Cardiac muscle cell (in vitro differentiated cells and primary cell): ENCODE measurements at places on chromosomes 16 and 17. TPM values are rescaled to one million over a fixed set of nuclear protein-coding genes. Genes with fewer than 3 reads are reported as not detected.
A peak's percentile ranks its signal among the peaks of the same experiment; 100 is the strongest.

DNA sequence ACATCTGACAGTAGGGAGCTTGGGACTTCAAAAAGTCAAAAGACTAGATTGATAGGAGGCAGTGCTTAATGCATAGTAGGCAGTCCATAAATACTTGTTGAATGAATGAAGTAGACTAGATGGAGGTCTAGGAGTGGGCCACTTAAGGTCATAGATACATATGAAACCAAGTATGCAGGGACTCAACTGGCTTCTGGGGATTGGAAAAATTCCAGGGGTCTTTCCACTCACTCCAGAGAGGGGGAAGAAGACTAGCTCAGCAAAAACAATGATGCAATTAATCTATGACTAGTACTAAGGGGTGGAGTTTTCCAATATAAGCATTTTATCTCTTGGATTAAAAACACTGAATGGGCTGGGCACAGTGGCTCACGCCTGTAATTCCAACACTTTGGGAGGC is 298.3 kb upstream of the XYLT1 start:
- DNase-seq, result no peak

Gene SNAI3
- total RNA-seq, result 1.6 and 2.9 TPM in 2 replicates

- no peak for DNase-seq
Measured at GRCh38 chr17:82524540-82524939, 5.0 kb downstream of the FOXK2 start.

DNA sequence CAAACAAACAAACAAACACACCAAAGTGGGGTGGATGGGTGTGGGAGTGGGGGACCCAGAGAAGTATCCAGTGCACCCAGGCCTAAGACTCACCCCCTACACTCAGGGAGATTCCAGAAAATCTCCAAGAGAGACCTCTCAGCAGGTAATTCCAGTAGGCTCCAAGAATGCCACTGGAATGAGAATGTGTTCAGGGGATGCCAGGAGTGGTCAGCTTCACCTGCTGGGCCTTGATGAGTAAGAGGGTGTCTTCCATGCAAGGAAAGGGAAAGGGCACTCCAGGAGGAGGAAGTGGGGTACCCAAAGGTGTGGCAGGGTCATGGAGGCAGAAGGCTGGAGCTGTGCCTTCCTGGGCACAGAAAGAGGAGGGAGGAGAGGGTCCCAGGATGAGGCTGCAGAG is 9.9 kb downstream of the CDH1 start:
- no peak for DNase-seq

Gene TBC1D3C
- 4.0 TPM in 1 of 2 replicates, not detected in the other for total RNA-seq

Gene KRTAP4-9
- total RNA-seq, result not detected in 2 replicates

Gene FADS6
- total RNA-seq, result 0.83 and 0.85 TPM in 2 replicates

GRCh38 chr16:12356632-12357340 is 380.3 kb downstream of the SNX29 start:
- DNase-seq, result no peak

DNA sequence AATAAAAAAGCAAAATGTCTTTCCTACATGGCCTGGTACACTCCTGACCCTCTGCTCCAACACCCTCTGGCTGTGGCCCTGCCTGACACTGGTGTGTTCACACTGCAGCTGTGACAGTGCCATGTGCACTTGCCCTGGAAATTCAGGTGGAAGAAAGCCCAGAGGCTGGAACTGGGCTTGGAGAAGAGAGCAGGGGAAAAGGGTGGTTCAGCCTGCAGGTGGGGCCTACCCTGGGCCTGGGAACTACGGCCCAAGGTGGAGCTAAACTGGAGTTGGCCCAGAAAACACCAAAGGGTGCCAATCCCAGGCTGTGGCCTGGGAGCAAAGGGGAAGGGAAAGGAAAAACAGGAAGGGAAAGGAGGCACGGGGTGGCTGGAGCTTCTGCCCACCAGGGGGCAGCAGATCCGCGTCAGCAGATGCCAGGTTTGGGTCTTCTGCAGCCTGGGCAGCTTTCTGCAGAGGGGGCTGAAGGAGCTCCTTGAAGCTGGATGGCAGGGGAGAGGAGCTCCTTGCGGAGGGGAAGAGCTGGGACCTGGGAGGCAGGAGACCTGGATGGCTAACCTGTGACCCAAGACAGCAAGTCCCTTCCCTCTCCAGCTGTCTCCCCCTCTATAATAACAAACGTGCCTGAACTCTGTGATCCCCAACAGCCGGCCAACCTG is 15.4 kb upstream of the CTCF start:
- peak; percentile 76 for DNase-seq

Gene RHBDF1
- total RNA-seq, result 27.2 and 28.2 TPM in 2 replicates

Gene PDILT
- total RNA-seq, result not detected in 2 replicates

DNA sequence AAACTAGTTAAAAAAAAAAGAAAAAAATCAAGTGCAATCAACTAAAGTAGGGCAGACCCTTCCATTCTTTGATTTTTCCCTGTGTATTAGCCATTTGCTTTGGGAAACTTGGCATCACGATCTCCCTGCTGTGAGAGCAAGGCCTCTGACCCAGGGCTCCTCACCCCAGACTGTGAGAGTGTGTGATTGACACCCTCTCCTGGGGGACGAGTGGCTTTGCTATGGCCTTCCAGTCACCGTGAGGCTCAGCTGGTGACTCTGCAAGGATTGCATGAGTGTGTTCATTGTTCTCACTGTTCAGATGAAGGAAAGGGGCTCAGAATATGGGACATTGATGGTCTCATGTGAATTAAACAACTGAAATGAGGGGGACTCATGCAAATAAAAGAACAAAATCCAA is 69.0 kb upstream of the BCAR1 start:
- peak; percentile 71 for DNase-seq

DNA sequence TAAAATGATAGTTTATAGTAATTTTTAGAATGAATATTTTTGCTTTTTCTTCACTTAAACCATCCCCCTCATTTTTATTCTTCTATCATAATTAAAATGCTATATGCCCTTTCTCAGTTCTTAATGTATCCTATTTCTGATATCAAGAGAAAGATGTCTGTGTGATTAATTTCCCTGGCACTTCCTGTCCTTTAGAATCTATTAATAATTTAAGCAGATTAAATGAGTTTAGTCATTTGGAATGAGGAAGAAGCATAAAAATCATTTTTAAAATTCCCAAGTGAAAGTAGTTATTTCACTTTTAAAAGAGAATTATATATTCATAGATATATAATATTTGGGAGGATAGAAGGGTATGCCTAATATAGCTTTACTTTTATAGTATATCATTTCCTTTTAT is 27.8 kb upstream of the CDR2 start:
- no peak for DNase-seq

DNA sequence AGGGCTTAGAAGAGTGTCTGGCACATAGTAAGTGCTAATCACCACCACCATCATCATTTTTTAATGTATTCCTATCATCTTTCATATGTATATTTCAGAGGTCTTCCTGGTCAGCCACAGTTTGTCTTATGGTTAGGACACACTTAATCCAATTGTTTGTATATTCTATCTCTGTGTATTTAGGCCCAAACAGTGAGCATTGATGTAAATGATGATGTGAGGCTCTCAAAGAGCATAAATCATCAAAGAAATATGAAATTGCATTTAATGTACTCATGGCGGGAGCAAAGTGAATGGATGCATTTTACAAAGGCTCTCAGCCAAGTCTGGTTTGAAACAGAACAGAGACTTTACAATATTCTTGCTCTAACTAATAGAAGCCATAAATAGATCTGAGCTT is 24.1 kb upstream of the MPHOSPH6 start:
- DNase-seq, result no peak

Gene CCL16
- not detected in 2 replicates for total RNA-seq

DNA sequence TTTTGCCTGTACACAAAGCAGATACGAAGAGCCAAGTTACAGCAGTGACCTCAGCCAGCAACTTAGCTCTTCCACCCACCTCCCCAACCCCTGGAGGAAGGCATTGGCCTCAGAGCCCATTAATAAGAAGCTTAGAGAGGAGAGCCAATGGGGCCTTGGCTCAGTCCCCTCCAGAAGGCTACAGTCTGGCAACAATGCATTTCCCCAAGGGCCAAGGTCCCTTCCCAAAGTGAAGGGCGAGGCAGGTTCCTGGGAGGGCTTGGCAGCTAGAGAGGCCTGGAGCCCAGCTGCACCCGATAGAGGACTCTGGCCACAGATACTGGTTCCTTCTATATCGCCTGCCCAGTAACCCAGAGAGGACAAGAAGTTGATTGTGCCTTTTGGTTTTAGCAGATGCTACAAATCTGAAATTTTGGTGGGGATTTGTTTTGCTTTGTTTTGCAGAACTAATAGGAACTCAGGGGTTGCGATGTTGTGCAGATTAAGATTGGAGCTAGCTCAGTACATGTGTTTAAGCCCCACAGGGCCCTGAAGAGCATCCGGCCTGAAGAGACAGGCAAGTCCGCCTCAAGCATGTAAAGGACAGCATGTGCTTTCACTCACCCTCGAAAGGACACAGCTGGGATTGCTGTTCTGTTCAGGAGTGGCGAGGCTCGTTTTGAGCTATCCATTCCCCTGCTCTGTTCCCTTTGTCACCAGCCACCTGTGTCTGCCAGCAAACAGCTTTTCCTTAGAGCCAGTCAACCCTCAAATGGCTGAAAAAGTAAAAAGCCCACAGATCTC is 12.0 kb upstream of the PNPO start:
- no peak for DNase-seq

Gene CCDC200
- 0.48 TPM in 1 of 2 replicates, not detected in the other for total RNA-seq

GRCh38 chr17:19409509-19409908 is 1.5 kb upstream of the RNF112 start:
- DNase-seq, result peak; percentile 48

Gene NAGLU
- 49.0 and 56.9 TPM in 2 replicates for total RNA-seq

DNA sequence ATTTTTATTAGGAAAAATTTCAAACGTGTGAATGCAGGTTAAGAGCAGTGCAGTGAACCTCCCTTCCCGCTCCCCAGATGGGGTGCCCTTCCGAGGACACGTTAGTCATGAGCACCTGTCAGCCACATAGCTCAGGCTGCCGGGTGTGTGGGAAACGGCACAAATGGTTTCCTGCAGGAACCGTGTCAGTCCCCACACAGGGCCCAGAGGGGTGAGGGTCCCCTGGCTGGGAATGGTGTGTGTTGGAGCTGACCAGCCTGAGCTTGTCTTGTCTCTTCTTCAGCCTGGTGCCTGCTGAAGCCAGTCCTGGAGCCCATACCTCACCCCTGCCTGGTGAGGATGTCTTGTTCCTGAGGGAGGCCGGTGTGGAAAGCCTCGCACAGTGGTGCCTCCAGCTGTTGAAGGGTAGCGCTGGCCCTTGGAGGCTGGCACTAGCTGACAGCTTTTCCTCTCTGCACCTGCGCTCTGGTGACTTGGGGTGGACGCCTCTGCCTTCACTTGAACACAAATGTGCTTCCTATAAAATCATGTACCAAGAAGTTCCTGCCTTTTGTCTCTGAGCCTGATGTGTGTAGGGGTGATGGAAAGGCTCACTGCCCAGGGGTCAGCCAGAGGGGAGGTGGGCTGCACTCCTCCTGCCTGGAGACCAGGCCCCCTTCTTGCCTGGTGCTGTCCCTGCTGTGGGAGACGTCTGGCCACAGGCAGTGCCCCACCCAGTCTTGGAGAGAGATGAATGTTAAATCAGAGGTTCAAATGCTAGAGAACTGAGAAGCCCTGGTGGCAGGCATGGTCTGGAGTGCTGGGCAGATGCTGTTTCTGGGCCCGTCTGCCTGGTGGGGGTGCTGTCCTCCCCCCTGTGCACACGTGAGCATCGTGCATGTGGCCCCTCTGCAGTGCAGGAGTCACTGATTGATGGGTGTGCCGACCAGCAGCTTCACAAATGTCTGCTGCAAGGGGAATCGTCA is 102.6 kb upstream of the ZNF750 start:
- no peak for DNase-seq

Gene FOXN1
- 0.06 and 0.18 TPM in 2 replicates for total RNA-seq

Gene CASKIN1
- total RNA-seq, result 15.5 TPM in 2 replicates

- no peak for DNase-seq
Measured at GRCh38 chr17:40436636-40437035, 6.6 kb upstream of the IGFBP4 start.

DNA sequence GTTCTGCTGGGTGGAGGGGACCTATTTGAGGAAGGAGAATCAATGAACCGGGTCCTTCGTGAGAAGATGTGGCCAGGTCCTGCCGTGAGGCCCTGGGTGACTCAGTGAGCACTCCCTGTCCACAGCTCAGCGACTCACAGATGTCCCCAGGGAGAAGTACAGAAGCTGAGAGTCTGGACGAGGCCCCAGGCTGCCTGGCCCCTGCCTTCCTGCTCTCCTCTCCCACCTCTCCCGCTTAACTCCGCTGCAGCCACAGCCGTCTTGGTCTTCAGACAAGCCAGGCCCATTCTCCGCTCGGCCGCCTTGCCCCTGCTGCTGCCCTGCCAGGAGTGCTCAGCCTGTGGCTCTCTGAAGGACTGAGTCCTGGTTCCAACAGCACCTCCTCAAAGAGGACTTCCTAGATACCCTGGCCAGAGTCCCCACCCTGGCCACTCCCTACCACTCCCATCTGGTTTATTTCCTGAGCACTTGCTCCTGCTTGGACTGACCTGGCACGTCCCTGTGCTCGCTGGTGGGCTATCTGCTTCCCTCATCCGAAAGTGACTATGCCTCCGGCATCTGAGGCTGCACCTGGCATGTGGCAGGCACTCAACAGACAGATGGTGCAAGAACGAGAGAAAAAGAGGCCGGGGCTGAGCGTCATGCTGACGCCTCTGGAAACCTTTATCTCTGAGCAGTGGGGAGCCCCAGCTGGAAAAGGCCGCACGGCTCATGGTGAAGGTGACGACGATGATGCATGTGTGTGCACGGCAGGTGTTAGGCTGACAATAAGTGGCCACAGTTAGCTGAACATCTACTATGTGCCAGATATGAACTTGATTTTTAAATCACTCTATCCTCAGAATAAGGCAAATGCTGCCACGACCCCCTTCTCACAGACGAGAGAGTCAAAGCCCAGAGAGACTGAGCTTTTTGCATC is 9.2 kb upstream of the TNFRSF13B start:
- no peak for DNase-seq

Gene HP
- total RNA-seq, result not detected in 2 replicates

GRCh38 chr17:64041912-64042311 is 21.5 kb upstream of the ICAM2 start:
- no peak for DNase-seq

Gene PPP1R27
- not detected in 2 replicates for total RNA-seq

DNA sequence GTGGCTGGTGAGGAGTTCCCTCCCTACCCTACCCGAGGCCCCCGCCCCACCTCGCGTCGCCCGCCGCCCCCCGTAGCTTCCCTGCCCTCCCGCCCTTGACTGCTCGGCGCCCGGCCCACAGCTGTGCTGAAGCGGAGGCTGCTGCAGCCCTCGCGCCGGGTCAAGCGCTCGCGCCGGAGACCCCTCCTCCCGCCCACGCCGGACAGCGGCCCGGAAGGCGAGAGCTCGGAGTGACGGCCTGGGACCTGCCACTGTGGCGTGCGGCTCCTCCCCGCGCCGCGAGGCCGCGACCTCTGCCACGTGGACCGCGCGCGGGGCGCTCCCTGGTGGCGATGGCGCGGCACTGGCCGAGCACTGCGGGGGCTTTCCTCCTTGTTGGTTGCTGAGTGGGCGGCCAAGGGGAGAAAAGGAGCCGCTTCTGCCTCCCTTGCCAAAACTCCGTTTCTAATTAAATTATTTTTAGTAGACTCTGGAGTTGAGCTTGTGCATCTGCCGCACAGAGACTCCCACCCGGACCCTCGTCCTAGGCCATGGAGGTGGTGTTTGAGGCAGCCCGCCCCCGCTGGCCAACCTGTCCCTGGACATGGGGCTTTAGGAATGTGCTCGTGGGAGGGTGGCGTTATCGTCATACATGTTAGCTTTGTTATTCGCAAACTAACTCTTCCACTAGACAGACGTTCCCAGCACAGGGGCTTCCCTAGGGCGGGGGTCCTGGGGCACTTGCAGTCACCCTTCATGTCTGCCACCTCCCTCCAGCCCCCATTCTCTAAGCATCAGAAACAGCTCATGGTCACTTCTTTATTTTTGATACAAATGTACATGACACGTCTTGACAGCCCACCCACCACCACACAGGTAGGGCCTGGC is 4.4 kb downstream of the TP53I13 start:
- DNase-seq, result peak; percentile 80

Gene MPP3
- 7.4 and 7.6 TPM in 2 replicates for total RNA-seq

GRCh38 chr16:52071101-52071500 is 475.8 kb downstream of the TOX3 start:
- no peak for DNase-seq

Gene SOX15
- total RNA-seq, result 5.4 and 6.5 TPM in 2 replicates
